ENCODE measurements at places on chromosomes 1 and 21. TPM values are rescaled to one million over a fixed set of nuclear protein-coding genes. Genes with fewer than 3 reads are reported as not detected.

Gene DYNLT5
- 12.5 TPM for total RNA-seq

Gene ADAMTS4
- total RNA-seq: 13.6 TPM

Gene FNDC5
- not detected for total RNA-seq

Gene USH2A
- not detected for total RNA-seq

Gene SLC30A10
- total RNA-seq: not detected

Gene ANGPTL1
- total RNA-seq: not detected

Gene CLEC20A
- total RNA-seq: not detected

Gene CACNA1S
- total RNA-seq: not detected

Gene GBP7
- total RNA-seq: not detected

Gene KLHDC7A
- not detected for total RNA-seq

Gene TOMM40L
- 18.7 TPM for total RNA-seq

Gene CFAP74
- not detected for total RNA-seq

Gene AIRE
- total RNA-seq: 0.11 TPM

Gene NID1
- total RNA-seq: 87.0 TPM

Gene ACBD3
- total RNA-seq: 36.4 TPM

Gene PBX1
- 24.1 TPM for total RNA-seq

Gene PTGS2
- total RNA-seq: 24.1 TPM

Gene HRNR
- not detected for total RNA-seq

Gene TGFB2
- 31.5 TPM for total RNA-seq

Measured in endothelial cell of umbilical vein (primary cell).